ENCODE measurements at places on chromosomes 1 and 21.
A peak's percentile ranks its signal among the peaks of the same experiment; 100 is the strongest.

GRCh38 chr1:149917571-149918144 lies at the start of gene SV2A:
Gene SV2A (minus strand): TSS chr1:149917844. CDS start chr1:149913840, 4,004 bp downstream.
- peak; percentile 52 for DNase-seq

DNA sequence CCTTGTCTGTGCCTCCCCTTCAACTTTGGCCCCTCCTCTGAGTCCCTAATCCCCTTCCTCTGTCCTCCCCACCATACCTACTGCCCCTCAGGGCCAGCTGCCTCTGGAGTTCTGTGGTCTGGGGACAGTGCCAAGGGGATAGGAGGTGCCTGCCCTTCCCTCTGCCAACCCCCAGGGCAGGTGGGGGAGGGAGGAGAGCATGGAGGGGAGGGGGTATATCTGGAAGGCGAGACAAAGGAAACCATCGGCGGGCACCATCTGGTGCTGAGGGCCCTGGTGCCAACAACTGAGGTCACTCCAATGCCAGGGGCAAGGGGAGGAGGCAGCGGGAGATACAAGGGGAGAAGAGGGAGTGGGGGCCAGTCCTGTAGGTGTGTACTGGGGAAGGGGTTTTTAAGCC lies 9.6 kb downstream of the RAB25 start:
- DNase-seq: no peak

DNA sequence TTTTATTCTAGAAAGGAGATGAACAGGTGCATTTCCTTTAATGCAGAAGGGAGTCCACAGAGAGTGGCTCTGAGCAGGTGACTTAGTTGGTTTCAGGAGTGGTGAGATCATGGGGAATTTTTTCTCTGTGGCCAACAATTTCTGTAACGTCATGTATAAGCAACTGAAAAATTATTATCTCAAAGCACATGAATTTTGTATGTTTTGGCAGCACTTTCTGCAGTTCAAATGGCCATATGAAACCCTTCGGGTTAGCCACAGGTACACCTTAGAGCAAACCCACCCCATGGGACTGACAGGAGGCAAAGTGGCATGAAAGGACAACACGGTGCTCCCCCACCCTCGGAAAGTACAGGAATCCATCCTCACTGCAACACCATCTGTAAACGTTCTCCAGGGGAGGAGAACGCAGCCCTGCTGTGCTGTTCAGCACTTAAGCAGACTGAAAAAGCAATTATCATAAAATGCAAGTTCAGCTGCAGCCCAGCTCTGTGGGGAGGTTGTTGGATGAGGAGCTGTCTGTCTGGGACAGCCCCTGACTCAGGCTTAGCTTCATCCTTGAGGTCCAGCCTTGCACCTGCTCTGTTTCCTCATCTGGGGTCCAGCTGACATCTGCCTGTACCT lies 55.8 kb upstream of the CLDN14 start:
- DNase-seq: no peak

DNA sequence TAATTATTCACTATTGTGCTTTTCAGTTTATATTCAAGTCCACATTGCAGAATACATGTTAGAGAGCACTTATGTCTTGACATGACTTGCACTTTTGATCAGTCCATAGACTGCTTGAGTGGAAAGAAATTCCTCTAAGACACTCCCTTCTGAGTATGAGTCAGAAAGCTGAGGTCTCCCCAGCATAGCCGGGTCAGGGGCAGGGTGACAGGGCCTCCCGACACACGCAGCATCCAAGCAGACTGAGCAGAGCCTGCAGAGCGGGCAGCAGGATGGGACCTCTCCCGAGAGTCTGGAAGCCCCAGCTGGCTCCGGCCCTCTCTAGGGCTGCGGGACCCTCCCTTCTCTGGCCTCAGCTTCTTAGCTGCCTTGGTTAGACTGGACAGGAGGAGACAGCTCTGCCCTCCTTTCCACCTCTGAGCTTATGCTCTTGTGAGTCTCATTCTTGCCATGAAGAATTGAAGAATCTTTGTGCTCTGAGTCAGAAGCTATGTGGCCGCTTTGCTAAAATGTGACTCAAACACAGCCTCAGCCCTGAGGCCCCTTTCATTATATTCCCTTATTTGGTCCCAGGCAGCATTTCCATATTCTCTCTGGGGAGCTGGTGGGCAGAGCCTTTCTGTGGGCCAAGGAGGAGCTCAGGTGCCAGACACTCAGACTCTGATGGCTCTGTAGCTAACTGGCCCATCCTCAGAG lies 11.2 kb upstream of the CAPN2 start:
- no peak for DNase-seq

DNA sequence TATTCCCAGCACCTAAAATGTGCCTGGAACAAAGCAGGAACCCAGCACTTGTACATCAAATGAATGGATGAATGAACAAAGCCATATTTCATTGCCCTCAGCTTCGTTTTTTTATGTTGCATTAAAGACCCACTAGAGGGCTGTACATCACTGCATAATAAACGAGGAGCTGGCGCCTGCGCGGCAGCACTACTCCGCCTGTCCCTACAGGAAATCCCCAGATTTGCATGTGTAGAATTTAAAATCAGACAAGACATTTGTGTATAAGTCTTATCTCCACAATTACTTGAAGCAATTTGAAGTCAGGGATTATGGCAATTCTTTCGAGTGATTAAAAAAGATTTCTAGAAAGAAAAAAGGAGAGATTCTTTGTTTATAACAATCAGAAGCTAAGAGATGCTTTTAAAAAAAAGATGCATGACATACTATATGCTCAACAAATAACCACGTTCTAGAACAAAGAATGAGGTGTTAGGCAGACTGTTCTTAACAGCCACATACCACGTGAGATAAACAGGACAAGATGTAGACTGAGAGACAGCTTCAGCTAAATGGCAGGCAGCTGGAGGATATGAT lies 5.4 kb upstream of the NEK2 start:
- peak; percentile 76 for DNase-seq

DNA sequence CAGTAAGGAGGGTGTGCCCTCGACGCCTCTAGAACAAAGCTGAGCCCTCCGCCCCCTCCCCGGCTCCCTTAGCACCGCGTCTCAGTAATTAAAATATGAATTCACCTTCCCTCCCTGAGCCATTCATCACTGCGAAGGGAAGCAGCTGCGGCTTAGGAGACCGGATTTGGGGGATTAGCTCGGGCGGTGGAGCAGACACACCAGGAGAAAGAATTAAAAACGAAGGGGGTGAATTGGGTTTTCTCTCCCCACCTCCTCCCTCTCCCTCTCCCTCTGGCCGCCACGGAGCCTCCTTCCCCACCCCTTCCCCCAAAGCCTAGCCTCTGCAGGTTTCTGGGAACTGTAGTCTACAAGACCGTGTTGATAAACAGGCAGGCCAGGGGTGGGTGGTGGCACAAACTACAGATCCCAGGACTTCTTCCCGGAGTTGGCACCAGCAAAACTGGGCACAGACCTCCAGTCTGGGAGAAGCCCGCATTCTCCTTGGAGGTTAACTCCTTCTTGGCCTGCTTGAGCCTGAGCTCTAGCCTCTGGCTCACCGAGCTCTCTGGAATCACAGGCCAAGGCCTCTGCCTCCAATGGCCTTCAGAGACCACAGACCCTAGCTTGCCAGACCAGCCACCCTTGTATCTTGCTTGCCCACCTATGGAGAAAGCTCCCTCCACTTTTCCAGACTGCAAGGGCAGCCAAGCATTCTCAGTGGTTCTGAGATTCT lies 10.8 kb downstream of the BLACAT1 start:
- DNase-seq: no peak

DNA sequence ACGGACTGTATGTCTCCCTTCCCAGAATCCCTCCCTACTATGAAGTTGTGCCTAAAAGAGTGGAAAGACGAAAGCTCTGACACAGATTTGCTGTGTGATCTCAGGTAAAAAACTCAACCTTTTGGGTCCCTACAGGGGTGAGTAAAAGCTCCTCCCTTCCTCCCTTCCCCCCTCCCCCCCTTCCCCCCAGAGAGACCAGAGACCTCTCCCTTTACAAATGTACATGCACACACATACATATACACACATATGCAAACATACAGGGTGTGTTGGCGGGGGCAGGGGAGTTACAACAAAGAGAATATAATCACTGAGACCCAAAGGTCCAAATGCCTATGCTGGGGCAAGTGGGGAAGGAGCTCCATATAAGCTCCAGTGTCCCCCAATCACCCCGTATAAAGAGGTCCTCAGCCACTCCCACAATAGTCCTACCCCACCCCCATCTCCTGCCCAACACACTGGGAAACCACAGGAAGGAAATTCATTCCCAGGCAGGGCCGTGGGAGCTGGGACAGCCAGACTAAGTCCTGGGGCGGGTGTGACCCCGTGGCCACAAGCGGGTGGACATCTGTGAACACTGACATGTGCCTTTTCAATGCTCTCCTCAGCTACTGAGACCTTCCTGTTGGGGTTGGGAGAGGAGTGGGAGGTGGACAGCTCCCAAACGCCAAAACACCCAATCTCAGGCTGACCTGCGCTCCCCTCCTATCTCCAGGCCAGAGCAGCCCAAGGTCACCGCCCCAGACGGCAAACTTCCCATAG lies 2.0 kb downstream of the MEF2D start:
- DNase-seq: no peak

- DNase-seq: no peak
Observed at GRCh38 chr1:202081992-202082391, 40.7 kb upstream of the GPR37L1 start.

DNA sequence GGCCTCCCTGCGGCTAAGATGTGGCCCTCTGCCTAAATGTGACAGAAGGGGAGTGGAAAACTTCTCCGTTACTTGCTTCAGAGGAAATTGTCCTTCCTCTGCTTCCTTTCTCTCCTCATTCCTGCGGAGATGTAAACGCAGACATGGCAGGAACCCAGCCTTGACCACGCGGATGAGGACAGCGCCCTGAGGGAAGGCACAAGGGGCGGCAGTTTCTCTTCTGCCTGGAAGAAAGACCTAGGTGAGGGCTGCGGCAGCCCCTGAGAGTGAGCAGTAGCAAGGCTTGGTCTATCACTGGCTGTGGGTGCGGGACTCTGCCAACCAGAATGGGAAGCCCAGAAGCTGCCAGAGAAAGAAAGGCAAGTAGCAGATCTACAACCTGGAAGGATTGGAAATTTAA lies 14.0 kb upstream of the CTPS1 start:
- DNase-seq: no peak

DNA sequence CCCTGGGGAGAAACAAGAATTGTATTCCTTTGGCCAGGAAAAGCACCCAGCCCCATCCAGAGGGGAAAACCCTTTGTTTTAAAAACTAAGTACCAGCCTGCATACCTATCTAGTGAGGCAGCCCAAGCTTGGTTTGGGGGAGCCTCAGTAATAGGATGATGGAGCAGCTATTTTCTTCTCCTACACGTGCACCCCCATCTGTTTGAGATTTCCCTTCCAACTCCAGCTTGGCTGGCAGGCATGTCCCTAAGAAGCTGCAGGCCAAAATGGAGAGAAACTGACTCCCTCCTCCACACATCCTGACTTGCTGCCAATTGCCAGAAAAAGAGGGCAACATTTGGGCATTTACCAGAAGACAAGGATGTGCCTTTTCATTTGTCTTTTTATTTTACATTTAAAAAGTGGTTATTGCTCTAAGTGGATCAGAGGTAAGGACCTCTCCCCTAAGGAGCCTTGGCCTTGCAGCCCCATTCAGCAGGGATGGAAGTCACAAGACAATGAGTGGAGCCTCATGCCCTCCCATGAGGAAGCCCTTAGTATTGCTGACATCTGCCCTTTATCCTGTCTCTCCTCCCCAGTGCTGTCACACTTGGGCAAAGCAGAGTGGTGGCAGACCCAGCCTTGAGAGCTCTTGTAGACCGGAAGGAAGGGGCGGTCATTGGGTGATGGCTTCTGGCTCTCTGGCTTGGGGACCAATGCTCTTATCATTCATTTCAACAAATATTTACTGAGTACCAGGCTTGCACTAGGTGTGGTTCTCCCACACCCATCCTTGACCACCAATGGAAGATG lies 8.6 kb downstream of the FNDC5 start:
- no peak for DNase-seq

DNA sequence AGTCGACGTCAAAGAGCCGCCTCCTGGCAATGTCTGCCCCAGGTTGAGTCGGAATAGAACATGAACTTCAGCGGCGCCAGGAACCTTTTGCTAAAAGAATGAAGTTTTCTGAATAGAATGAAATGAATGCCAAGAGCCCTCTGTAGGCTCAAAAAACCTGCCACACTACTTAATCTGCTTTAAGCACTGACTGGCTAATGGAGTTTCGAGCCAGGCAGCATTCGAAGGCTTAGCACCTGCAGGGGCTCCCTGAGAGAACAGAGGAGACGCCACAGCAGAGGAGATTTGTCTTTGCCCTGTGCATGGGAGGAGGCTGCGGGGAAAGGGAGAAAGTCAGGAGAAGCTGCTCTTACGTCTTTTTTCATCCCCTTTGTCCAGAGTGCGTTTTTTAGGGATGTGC lies 641.7 kb downstream of the AJAP1 start:
- no peak for DNase-seq

DNA sequence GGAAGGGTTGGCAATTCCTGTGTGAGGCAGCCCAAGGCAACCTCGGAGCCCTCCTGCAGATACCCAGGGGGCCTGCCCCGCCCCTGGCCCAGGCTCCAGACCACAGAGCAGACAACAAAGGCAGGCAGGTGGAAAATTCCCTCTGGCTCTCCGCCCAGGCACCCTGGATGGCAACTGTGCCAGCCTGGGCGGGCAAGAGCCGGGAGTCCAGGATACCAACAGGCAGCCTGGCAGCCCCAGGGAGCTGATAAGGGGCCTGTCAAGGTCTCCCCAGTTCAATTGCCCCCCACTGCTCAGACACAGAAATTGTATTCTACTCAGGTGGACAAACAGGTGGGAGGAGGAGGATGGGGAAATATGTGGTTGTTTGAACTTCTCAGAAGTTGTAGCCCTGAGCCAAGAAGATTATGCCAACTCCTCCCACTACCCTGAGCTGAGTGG lies 15.4 kb upstream of the GPR37L1 start:
- DNase-seq: no peak
